Sciatic nerve (tissue), 2 donors: ENCODE measurements at places on chromosomes 1 and 21.

- no peak for DNase-seq
Observed at GRCh38 chr1:201686714-201687455, 142.1 kb upstream of the IPO9 start.

DNA sequence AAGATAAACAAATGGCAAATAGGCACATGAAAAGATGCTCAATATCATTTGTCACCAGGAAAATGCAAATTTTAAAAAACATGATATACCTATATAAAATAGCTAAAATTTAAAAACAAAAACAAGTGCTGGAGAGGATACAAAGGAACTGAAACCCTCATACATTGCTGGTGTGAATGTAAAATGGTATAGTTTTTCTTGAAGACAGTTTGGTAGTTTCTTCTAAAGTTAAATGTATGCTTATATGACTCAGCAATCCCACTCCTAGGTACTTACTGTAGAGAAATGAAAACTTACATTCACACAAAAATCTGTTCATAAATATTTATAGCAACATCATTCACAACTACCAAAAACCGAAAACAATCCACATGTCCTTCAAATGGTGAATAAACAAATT, 11.2 kb downstream of the TAF12 start:
- DNase-seq, result no peak

GRCh38 chr1:205239078-205239477, 11.3 kb downstream of the TMCC2 start:
- no peak for DNase-seq

DNA sequence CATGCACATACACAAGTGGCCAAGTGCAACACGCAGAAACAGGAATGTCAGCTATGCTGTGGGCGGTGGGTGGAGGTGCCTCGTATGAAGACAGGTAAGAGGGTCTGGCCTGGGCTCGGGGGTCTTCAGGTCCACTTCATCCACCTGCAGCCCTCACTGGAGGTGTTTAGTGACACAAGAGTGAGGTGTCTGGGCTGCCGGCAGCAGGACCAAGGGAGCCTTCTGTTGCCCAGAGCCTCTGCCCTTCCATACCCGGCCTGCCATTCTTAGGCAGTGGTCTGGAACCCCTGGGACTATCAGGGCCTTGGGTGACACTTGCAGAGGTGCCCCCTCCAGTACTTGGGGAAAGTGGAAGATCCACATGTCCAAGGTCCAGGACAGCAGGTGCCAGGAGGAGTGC, 21.7 kb upstream of the ACTRT2 start:
- peak; percentile 40 for DNase-seq

DNA sequence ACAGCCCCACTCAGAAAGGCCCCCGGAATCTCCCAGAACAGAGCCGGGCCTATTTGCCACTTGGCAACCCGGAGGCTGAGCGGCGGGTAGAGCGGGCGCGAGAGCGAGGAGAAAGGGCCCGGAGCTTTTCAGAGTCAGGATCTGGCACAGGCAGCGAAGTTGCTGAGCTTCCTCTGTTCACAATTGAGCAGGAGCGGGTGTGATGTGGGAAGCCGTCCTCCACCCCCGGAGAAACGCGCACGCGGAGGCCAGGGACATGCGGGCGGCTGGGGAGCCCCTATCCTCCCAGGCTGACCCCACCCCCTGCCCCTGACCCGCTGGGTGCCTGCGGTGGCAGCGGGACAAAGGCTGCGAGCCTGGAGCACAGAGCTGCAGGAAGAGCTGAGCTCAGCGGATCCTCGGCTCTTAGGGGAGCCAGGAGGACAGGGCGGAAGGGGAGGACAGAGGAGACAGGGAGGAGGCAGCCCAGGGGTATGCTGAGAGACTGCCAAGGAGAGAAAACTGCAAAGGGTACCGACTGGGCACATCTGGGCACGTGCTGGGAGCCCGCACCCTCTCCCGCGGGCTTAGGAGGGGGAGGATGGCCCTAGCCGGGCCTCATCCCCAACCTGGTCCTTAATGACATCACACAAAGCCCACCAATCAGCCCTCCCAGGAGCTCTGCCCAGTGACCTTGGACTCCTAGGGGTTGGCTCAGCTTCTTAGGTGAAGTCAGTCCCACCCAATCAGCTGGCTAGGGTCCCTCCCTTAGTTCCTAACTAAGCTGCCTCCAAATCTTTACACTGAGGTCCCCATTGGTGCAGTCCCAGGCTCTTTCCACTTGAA, 9.3 kb downstream of the KIF21B start:
- DNase-seq, result no peak

DNA sequence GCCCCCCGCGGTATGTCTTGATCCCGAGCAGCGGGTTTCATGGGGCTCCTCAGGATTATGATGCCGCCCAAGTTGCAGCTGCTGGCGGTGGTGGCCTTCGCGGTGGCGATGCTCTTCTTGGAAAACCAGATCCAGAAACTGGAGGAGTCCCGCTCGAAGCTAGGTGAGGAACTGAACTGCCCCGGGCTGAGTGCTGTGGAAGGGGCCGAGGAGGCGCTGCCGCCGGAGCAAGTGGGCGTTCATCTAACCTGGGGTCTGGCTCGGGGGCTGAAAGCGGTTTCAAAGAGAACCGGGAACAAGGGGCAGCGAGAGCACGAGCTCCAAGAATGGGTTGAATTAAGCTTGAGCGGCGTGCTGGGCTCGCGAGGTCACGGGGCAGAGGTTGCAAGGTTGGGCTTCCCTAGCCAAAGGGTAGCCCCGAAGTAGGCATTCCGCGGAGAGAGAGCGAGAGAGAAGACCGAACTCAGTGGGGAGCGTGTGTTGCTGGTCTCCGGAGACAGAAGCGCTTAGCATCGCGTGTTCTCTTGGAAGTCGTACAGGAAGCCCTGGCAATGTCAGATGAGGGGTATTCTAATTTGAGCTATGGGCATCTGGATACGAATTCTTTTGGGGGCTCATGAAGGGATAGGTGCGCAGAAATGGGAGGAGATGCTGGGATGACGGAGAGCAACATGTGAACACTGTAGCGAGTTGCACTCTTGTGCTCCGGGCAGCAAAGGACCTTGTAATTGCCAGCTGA, 732 bp downstream of the HS2ST1 start:
- DNase-seq, result peak; percentile 71

DNA sequence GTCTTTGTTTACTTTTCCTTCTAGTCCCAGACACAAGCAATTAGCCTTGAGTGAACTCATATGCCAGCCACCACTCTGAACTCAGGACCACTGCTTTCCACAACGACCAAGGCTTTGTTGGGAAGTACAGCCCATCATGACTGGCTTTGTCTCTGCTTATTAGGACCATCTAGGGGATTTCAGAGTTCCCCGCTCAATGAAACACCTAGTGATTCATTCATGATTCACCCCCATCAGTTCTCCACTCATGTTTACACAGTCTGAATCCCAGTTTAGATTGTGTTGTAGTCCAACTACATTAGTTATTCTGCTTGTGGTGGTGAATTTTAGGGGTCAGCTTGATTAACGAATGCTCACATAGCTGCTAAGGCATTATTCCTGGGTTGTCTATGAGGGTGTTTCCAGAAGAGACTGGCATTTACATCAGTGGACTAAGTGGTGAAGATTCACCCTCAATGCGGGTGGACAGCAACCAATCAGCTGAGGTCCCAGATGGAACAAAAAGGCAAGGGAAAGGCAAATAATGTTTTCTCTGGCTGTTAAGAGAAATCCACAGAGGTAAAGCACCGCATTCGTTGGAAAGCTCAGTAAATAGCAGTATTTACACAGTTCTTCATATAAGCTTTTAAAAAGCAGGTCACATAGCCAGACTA, 122.7 kb downstream of the RGS21 start:
- no peak for DNase-seq

- no peak for DNase-seq
Observed at GRCh38 chr21:45487161-45487806, 55.0 kb downstream of the SLC19A1 start.

GRCh38 chr1:180974236-180974635, 48.4 kb downstream of the STX6 start:
- DNase-seq, result no peak

- no peak for DNase-seq
Observed at GRCh38 chr1:159868766-159869165, 6.3 kb upstream of the VSIG8 start.

- DNase-seq, result no peak
Observed at GRCh38 chr1:207654320-207654719, 9.4 kb downstream of the CR1L start.

- peak; percentile 88 for DNase-seq
Observed at GRCh38 chr1:150976879-150977694, 2.5 kb upstream of the CERS2 start.

DNA sequence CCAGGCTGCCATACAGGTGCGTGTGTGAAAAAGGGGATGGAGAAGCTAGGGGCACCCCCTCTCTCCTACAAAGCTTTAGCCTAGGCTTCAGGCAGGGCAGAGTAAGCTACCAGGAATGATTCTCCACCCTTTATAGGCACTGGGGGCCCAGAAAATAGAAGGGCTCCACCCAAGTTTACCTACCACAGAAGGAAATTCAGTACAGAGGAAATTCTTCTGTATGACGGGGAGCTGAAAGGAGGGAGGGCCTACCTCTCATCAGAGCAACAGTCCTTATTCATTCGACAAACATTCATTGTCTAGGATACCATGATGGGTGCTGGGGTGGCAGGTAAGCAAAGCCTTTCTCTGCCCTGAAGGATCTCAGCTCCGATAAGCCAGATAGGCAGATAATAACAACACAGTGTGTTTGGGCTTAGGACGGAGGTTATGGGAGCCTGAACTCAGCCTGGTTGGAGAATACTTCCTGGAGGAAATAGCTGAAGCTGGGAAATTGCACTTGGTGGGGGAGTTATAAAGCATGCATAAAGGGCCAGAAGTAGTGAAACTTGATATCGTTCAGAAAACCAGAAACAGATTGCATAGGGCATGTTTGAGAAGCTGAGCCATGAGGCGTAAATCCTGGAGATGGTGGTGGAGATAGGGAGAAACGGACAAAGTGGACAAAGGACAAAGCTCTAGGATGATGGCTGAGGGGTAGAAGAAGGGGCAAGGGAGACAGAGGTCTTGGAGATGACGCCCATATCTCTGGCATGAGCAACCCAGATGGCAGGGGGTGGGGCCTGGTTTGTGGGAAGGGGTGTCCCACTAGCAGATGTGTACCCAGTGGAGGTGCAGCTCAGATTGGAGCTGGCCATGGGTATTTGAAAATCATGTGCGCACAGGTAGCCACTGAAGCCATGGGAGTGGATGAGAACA, 5.3 kb upstream of the P3R3URF start:
- no peak for DNase-seq

DNA sequence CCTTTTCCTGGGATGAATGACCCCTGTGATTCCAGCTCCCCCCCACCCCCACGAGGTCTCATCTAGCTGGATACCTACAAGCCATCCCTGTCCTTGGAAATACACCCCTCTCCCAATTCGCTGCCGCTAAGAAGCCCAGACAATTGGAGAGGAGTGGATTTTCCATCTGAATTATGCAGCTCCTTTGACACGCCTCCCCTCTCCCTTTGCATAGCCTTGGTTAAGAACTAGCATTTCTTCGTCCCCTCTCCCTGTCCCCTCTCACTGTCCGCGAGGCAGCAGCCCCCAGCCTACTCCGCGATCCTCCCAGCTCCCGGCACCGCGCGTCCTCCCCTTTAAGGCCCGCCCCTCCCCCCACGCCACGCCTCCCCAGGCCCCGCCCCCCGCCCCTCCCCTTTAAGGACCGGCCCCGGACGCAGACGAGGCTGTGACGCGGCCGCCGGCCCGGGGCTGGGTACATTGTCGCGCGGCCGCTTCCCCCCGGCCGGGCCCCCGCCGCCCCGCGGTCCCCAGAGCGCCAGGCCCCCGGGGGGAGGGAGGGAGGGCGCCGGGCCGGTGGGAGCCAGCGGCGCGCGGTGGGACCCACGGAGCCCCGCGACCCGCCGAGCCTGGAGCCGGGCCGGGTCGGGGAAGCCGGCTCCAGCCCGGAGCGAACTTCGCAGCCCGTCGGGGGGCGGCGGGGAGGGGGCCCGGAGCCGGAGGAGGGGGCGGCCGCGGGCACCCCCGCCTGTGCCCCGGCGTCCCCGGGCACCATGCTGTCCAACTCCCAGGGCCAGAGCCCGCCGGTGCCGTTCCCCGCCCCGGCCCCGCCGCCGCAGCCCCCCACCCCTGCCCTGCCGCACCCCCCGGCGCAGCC, at the start of gene MAPKAPK2:
Gene MAPKAPK2 (plus strand): TSS at position 428 of the 856 bp plus-strand sequence. CDS start 325 bp downstream, at position 753.
- peak; percentile 87 for DNase-seq

DNA sequence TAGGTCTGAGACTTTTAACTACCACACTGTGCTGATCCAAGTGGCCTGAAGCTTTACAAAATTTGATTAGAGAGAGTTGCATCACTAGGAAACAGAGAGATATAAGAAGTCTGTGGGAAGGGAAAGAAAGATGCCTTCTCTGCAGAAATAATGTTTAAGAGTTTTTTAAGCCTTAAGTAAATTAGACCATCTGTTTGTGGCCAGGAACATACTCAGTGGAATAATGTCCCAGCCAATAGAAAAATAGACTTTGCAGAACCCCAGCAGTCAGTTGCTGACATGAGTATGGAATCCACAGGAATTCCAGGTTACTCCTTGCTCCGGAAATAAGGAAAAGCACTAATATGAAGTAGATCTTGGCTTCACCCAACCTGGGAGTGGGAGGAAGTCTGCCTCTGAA, 144.8 kb downstream of the ST6GALNAC5 start:
- no peak for DNase-seq

DNA sequence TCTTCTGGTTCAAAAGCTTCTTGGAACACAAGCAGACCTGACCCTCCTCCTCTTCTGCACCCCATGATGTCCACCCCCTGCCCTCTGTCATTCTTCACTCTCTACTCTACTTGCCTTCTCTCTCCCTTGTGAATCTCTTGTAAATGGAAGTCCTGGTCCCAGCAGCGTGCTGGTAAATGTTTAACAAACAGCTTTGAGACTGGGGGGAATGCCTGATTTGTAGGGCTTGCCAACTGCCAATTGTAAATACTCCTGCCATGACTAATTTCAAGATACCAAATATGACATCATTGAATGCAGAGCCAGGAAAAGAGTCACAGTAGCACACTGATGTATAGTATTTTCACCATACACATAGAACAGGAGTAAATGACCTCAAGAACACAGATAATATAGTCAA, 40.9 kb upstream of the LRRN2 start:
- no peak for DNase-seq

DNA sequence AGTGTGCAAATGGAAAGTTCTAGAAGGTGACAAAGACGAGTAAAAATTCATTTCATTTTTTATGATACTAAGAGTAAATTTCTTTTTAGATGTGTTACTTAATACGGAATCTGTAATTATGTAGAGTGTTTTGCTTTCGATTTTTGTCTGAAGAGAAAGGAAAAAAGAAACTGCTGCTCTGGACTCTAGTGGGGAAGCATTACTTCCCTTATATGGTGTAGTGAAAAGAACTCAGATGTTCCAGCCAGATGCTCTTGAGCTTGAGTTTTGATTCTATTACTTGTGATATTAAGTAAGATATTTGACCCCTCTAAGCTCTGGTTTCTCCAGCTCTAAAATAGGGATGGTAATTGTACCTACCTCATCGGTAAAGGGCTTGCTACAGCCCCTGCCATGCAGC, 12.2 kb upstream of the GPR161 start:
- DNase-seq, result no peak
